ENCODE measurements at places on chromosomes 4 and X. TPM values are rescaled to one million over a fixed set of nuclear protein-coding genes. Genes with fewer than 3 reads are reported as not detected.

PPP2R3B gene
- polyA plus RNA-seq = 169 TPM

EOLA2 gene
- 21.1 TPM for polyA plus RNA-seq

P2RY8 gene
- polyA plus RNA-seq = 0.52 TPM

LNX1 gene
- 4.9 TPM for polyA plus RNA-seq

- DNase-seq = no peak
Observed at GRCh38 chr4:52799813-52800212, 48.6 kb upstream of the ERVMER34-1 start.
